ENCODE measurements at places on chromosomes 7 and 10. TPM values are rescaled to one million over a fixed set of nuclear protein-coding genes. Genes with fewer than 3 reads are reported as not detected.
A peak's percentile ranks its signal among the peaks of the same experiment; 100 is the strongest.

KAT6B gene
- 47.2 TPM for total RNA-seq

ZNF746 gene
- 24.3 TPM for total RNA-seq

RSPH10B2 gene
- total RNA-seq, result 1.0 TPM

ADAMTS14 gene
- not detected for total RNA-seq

KIAA1549 gene
- 1.1 TPM for total RNA-seq

PPP1R17 gene
- not detected for total RNA-seq

VSTM4 gene
- total RNA-seq, result not detected

PIK3AP1 gene
- total RNA-seq, result 5.3 TPM

DNA sequence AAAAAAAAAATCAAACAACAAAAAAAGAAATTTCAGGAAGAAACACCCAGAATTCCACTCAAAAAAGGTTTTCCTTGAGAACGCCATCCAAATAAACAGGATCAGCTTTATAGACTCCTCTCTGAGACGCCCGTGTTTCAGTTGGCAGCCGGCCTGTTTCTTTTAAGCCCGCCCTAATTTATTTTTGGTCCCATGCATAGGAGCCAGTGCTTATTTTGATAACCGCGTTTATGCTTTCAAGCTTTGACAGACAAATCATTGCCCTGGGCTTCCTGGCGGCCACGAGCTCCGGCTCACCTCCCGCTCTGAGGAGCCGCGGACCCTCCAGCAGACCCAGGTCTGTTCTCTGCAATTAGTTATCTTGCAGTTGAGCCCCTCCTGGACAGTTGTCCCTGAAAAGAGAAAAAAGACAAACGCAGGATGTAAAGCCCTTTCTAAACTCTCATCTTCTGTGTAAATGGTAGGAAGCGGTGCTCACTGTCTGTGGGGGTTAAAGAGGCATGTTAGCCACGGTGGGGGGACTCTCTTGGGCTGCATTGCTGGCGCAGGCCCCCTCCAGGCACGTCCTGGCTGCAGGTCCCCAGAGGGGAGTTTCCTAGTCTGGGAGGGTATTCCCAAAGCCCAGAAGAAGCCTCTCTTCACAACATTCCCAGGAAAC lies 22.2 kb upstream of the UNCX start:
- no peak for DNase-seq

DNA sequence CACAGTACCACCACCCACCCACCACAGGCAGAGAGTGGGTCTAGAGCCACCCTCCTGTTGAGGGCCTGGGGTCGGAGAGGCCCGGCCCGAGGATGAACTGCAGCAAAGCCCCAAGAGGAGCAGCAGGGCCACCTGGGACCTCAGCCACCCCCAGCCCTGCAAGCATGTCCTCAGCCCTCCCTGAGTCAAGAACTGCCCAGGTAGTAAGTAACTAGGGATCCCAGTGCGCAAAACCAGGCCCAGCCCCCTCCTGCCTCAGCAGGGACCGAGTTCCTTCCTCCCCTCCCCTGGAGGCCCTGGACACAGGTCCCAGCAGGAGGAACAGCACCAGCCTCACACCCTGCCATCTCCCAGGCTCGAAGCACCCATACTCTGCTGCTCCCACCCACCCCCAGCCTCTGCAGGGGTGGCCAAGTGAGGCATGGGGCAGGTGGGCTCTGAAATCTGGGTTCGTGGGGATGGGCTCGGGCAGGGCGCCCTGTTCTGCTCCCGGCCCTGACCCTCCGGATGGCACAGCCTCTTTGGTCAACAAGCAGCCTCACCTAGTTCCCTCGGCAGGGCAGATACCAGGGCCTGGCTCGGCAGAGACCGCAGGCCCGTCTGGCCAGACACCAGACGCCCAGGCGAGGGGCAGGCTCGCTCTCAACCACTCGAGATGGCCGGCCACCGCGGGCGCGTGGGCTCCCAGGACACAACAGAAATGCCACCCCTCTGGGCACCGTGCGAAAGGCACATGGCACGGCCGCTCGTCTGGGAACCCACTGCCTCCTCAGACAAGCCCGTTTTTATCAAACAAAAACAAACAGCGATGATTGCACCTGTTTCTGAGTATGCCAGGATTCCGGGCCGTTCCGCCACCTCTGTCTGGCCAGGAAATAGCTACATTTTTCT lies 15.2 kb downstream of the PDGFA start:
- DNase-seq, result peak; percentile 22

GRCh38 chr7:128887169-128888038 lies 23.1 kb downstream of the KCP start:
- DNase-seq, result peak; percentile 29

- no peak for DNase-seq
Measured at GRCh38 chr10:112249722-112250121, 33.5 kb upstream of the TECTB start.

DNA sequence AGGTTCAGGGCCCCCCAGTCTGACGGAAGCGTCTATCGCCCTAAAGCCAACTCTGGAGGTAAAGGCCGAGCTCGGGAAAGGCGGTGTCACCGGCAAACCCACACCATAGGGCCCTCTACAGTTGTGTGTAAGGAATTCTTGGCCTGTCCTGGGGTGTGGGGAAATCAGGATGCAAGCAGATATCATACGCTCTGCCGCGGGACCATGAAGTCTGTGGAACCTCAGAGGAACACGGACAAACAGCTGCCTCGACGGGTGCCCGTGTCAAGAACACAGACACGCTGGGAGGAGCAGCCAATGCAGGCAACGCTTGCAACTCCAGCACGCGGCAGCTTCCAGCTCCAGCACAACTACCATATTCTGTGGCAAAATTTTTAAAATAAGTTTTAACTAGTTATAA lies 157.9 kb downstream of the DIP2C start:
- peak; percentile 19 for DNase-seq

DNA sequence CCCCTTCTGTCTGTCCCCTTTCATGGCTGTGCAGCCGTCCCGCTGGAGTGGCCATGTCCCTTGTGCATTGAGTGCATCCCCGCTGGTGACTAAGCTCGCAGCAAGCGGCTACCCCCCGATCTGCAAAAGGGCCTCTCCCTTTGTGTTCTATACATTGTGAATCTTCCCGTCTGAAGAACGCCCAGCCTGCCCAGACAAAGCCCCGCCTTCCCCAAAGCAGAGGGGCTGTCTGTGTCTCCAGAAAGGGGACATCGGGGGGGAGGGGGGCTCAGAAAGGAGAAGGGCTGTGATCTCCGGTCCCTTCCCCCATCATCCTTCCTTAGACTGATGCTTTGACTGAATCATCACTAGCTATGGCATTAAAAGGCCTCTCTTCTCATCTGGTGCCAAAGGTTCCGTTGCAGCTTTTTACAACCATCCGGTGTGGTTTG lies 11.9 kb downstream of the NPTX2 start:
- DNase-seq, result no peak

DNA sequence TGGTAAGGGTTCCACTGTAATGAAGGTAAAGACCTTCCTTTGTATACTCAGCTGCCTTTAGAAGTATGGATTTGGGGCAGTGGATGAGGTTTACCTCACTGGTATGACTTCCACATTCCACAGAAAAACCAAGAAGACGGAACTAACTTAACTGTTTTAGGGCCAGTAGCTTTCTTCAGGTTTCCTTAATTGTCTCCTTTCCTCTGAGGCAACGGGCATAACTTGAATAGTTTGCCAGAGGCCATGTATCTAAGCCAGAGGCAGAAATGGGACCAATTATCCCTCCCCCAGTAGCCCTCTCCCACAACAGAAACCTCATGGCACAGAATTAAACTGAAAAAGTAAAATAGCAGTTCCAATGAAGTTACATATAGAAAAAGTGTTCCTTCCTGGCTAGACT lies 281.7 kb downstream of the PHTF2 start:
- no peak for DNase-seq

DNA sequence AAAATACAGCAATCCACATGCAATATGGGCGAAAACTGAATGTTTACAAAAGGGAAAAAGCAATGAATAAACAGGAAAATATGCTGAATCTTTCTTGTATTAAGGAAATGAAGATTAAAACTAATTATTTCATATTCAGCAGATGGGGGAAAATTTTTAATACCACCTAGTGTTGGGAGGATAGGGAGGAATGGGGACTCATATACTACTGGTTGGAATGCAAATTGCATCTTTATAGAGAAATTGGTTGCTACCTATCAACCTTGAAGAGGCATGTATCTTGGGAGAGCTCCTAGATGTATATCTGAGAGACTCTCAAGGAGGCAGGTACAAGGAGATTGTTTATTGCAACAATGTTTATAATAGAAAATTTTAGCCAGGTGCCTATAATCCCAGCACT lies 101.4 kb downstream of the CREM start:
- DNase-seq, result no peak

DNA sequence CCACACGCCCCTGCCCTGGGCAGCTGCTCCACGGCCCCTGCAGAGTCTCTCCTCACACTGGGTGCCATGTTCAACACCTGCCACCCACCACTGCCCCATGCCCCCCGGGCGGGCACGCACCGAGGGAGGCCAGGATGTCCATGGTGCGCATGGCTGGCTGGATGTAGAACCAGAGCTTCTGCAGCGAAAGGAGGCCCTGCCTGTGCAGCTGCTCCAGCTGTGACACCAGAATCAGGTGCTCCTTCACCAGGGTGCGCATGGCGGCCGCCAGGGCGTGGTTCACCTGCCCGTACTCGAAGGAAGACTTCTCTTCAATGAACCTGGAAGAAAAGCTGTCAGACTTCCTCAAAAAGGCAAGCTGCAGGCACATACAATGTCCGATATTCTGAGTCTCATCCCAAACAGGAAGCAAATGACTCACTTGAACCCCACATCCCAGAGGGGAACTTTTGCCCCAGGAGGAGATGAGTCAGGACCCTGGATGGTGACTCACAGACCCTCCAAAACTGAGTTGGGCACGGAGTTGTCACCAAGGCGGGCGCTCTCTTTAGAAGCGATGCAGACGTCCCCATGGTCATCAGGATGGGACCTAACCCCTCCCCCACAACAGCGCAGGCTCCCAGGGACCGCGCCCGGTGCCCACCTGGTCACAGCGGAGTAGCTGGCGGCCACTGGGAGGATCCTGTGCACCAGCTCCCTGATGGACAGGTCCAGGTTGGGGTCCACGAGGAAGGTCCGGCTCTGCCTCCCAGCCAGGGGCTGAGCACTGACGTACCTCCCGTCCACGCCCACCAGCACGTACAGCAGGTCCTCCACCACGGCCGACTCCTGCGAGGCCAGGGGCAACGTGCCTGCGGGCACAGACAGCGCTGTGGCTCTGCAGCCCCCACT lies 15.5 kb downstream of the TUBGCP2 start:
- no peak for DNase-seq

- DNase-seq, result no peak
Measured at GRCh38 chr7:151313857-151314256, 27.8 kb upstream of the NUB1 start.

- no peak for DNase-seq
Measured at GRCh38 chr7:132869166-132869861, 212.6 kb downstream of the CHCHD3 start.

DNA sequence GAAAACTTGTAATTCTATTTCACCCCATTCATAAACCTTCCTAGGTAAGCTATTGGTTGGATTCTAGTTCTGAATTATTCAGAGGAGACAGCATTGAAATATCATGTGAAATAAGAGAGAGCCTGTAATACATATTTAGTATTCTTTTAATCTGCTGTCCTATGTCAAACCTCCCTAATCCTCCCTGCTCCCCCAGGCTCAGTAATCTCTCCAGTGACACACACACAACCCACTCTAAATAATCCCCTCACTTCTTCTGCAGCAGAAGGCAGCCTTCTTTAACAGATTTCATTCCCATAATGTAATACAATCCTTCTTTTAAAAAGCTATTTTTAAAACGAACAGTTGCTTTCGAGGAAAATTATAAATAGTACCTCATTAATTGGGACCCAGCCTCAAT lies 639.7 kb upstream of the AUTS2 start:
- no peak for DNase-seq

DNA sequence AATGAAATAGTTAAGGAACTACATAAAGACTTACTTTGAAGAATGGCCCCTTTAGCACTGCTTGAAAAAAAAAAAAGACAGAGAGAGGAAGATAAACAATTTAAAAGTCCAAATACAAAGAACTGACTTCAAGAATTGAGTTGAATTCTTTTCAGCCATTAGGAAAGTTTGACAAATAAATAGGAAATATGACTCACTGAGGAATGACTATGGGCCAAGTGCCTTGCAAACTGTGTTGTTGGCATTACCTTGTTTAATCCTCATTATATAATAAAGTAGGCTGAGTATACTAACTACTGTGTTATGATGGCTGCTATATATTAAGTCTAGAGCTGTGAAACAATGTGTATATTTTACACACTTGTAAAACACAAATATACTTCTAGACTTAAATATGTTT lies 151.1 kb downstream of the ELMO1 start:
- DNase-seq, result no peak

DNA sequence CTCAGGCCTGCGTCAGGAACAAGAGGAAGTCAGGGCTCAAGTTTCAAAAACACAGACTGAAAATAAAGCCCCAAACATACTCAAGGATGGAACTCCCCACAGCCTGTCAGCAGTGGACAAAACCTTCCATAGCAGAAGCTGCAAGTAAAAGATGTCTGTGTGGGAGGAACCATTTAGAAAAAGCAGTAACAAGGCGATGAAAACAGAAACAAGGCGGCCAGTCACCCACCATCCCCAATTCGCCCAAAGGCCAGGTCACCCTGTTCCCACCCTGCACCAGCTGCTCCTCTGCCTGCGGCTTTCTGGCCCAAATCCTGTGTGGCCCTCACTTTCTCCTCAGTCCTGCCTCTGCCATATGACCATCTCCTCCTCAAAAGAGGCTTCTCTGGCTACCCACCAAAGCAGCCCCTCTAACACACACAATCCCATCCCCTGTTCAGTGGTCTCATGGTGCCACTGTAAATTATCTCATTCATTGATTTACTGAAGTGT lies 27.8 kb downstream of the KCNMA1 start:
- no peak for DNase-seq

GRCh38 chr7:157508477-157508881 lies 171.7 kb downstream of the DNAJB6 start:
- DNase-seq, result no peak

DNA sequence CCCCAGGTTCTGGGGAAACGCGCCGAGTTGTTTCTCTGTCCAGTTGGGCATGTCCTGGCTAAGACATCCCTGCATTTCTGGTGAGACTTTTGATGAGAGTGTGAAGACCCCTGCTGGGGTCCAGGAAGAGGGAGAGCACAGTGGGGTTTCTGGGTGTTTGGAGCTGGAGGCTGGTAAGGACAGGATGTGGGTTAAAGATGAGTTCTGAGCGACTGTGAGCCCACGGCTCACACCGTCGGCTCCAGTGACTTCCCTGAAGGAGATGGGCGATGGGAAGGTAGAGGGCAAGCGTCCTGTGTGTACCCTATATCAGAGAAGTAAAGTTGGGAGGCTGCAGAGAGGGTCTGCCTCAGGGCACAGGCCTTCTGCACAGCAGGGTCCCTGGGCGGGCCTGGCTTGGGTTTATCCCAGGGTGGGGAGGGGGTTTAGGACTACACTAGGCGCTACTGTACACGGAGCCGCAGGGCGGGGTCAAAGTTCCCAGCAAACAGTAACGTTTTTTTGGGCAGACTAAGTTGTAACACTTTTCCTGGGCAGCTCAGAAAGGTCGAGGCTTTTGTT lies 3.6 kb downstream of the EMX2 start:
- DNase-seq, result no peak

DNA sequence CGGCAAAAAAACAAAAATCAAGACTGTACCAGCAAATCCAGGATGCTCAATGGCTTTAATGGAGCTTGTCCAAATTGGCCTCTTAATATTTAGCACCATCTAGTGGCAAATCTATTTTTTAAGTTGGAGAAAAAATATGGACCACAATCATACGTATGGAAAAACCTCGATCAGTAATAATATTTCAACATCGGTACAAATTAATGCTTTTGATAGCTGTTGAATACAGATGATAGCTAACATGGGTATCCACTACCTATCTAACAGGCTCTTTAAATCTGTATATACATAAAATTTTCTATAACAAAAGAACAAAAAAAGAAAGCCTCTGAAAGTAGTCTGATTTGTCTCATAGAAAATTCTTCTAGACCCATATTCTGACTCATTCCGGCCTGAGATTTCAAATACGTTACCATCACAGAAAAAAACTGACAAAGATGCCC lies 29.2 kb downstream of the COA1 start:
- DNase-seq, result no peak
